ENCODE measurements at places on chromosomes 1 and 21.

DNA sequence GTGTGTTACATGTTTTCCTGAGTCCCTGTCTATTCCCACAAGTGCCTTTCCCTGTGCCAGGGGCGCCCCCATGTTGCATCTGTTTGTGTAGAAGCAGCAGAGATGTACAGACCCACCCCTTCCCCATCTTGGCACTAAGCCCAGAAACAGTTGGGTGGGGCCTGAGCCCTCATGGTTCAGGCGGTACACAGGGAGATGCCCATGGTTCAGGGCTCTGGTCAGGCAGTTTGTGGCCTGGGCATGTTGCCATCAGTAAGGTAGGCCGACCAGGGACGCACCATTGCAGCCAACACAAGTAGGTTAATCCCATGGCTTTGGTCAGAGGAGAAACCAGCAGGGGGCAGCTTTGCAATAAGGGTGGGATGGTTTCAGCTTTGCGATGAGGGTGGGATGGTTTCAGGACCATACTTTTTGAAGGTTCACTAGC, 914 bp upstream of the ADGRB2 start:
- peak; percentile 54 for DNase-seq

GRCh38 chr1:5661196-5662085, 330.8 kb downstream of the NPHP4 start:
- DNase-seq = no peak

GRCh38 chr21:27268290-27268689, 301.4 kb upstream of the ADAMTS5 start:
- no peak for DNase-seq

DNA sequence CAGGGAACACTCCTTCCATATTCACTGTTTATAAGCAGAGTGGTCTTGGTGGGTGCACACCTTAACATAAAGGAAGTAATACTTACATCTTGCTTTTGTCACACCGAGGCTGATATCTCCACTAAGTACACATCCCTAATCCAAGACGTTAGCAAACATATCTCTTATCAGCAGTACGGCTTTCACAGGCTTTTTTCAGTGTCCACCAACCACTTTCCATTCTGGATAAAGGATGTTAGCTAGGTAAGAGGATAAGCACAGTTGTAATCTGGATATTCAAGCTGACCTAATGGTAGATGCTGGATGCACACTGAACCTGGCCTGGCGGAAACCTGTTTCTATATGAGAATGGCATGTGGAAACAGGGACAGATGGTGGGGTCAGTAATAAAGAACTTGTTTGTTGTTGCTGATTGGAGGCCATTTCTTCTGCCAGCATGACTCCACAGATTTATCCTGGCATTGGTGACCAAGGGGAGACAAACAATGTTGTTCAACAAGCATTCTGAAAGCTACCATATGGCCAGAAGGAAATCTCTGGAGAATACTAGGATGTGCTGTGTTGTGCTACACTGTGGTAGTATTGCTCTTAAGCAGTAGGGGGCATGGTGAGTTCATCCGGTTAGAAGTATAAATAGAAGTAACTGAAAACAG, 416.4 kb downstream of the PTBP2 start:
- peak; percentile 43 for DNase-seq

- DNase-seq = no peak
These were observed 32.6 kb downstream of the CLEC20A start for GRCh38 chr1:178464141-178464540.

DNA sequence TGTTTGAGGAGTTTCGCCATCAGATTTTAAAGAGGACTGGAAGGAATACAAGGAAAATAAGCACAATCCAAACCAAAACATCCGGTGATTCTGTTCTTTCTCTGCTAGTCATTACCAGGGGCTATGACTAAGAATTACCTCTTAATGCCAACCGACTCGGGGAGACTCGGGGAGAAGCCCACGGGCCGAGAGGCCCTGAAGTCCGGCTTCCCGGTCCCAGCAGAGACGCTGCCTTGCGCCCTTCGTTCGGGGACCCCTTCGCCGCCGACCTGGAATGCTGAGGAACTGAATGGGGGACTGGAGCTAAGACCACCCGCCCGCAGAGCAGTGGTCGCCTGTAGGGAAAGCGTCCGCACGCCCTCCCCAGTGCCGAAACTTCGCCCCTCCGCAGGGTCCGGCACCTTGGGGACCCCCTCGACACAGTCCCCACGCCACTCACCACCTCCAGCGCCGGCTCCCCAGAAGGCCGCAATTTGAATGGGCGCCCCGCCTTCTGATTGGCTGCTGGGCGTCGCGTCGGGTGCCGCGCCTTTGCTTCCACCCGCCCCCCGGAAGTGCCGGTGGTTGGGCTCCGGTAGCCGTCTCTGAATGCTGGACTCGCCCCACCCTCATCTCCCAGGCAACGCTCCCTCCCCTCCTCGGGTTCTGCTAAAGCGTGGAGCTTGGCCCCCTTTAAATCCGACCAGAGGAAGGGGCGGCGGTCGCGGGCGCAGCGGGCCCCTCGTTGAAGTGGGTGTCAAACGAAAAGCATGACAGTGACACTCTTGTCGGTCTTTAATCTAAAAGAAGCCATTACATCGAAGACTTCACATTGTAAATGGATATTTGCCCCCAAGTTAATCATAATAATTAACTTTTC, at the start of gene KIF14:
TSS of gene KIF14 (minus strand) at position 479 of the 859 bp plus-strand sequence. CDS start 2,028 bp downstream, outside the sequence.
- peak; percentile 87 for DNase-seq

DNA sequence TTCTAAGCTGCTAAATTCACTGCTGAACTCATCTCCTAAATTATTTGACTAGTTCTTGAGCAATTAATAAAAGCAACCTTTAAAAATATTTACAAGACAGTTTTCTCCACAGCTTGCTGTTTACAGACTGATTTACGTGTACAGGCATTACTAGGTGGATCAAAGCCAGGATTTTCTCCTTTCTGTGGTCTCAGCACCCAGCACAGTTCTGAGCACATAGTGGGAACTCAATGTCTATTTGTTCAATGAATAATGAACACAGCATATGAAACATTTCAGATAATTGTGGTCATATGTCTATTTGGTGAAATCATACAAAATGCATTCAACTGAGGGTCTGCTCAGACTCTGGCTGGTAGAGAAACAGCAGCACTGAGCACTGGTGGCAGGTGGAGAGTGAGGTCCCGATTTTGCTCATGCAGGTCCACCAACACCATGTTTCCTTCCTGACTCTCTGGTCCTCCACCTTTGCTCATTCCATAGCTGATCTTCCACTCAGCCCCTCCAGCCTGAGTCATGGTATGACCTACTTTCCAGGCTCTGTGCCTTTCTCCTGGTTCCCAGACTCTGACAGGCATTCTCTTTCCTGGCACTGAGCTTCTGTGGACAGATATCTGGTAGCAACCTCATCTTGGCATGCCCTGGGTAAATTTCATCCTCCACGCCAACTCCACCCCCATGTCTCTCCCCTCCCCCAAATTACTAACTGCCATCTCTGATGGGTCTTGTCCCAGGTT, 311.3 kb downstream of the TGFB2 start:
- DNase-seq = no peak

GRCh38 chr1:1432951-1433803, 2.3 kb upstream of the VWA1 start:
- DNase-seq = peak; percentile 70

- DNase-seq = no peak
These were observed 105.9 kb upstream of the KCNK2 start for GRCh38 chr1:214976665-214977064.

GRCh38 chr1:151907363-151908139, 1.8 kb downstream of the THEM4 start:
- no peak for DNase-seq

GRCh38 chr1:209416039-209416438, 167.5 kb upstream of the CAMK1G start:
- DNase-seq = no peak

- DNase-seq = peak; percentile 55
These were observed 2.7 kb downstream of the CDC14A start for GRCh38 chr1:100354971-100355394.

GRCh38 chr1:15717418-15718125, 18.5 kb upstream of the SLC25A34 start:
- DNase-seq = no peak

DNA sequence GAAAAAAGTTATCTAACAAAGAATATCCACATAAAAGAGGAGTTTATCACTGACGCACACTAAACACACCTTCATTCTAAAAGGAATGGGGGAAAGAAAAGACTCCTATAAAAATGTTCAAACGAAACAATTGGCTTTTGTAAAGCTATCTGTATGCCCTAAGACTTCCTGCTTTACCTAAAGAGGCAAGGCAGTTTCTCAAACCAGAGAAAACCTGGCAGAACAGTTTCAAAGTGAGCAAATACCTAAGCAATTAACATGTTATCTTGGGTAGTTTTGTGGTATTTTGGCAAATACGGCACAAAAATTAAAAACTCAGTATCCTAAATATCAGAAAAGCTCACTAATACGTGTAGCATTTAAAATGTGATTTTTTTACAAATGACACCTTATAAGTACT, 1.9 kb downstream of the PUM1 start:
- no peak for DNase-seq

GRCh38 chr1:63674238-63674864, 81.1 kb downstream of the PGM1 start:
- DNase-seq = peak; percentile 3

DNA sequence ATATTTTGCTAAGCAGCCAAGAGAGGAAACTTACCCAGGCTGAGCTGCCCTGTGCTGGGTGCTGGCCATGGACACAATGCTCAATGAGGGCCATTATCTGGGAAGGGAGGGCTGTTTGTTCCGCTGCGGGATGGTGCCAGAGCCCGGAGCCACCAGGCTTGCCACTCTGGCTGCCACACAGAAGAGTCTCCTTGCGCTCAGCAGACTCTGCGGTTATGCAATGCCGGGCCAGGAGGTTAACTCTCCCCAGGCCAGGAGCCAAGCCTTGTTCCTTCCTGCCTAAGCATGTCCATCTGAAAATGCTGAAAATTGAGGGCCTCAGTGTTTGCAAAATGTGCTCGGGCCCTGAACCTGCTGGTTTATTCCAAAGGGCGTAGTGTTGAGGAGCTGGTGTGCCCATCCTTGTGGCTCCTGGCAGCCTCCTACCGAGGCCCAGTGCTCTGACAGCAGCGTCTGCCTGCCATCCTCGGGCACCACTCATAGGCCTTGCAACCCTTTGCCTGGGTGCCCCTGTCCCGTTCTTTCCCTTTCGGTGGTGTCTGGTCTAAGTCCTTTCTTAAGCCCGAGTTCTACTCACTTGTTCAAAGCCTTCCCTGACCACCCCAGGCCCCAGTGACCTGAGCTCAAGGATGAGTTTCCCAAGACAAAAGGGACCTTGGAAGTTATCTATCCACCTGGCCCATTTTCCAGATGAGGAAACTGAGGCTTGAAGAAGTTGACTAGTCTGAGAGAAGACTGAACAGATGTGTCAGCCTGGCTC, 133.8 kb upstream of the EDN2 start:
- DNase-seq = no peak
